ENCODE measurements at places on chromosomes 7 and 10. TPM values are rescaled to one million over a fixed set of nuclear protein-coding genes. Genes with fewer than 3 reads are reported as not detected.

HEPACAM2 gene
- not detected for total RNA-seq

CTAGE15 gene
- total RNA-seq, result not detected

LRIT2 gene
- total RNA-seq, result not detected

WNT2 gene
- 5.3 TPM for total RNA-seq

NRP1 gene
- total RNA-seq, result 133 TPM

WDR86 gene
- total RNA-seq, result 48.3 TPM

ADIRF gene
- 139 TPM for total RNA-seq

MARVELD1 gene
- total RNA-seq, result 18.2 TPM

HIF1AN gene
- total RNA-seq, result 24.5 TPM

ZNF853 gene
- 8.1 TPM for total RNA-seq

MRPL32 gene
- 31.5 TPM for total RNA-seq

TMEM176B gene
- total RNA-seq, result 107 TPM

LYZL1 gene
- total RNA-seq, result not detected

MEOX2 gene
- 1.0 TPM for total RNA-seq

MRLN gene
- not detected for total RNA-seq

LIPK gene
- not detected for total RNA-seq

CASTOR2 gene
- total RNA-seq, result 5.5 TPM

EIF5AL1 gene
- 0.11 TPM for total RNA-seq

SH2D4B gene
- total RNA-seq, result not detected

TRIM50 gene
- total RNA-seq, result not detected

GCC1 gene
- 23.5 TPM for total RNA-seq

FAM221A gene
- 12.7 TPM for total RNA-seq

ERVW-1 gene
- not detected for total RNA-seq

GRM8 gene
- total RNA-seq, result not detected

ITPRID1 gene
- not detected for total RNA-seq

Measured in spleen (tissue), 13 donors.